ENCODE measurements at places on chromosomes 11 and 22.

DNA sequence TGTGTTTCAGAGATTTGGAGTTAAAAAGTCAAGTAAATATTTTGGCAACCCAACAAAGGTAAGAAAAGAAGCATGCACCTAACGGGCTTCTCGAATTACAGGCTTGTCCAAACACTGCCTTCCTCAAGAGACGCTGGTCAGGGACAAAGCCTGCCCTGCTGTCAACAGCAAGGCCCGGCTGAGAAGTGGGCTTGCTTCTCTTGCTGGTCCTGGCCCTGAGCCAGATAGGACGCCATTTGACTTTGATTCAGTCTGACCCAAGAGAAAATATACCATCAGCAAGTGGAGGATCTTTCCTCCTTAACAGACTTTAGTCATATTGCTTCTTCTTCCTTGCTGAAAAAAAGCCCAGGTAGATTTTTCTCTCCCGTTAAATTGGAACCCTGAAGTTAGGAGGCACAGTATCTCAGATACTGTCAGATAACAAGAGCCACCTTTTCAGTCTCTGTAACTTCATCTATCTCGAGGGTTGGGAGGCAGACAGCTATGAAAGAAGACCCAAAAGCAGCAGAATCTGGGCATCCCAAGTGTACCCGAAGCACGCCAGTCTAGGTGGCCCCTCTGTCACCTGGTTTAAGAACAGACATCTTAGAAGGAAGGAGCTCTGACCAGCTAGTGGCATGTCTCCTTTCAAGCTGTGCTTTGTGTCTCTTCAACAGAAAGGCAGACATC is 57.5 kb downstream of the C22orf31 start:
- no peak for DNase-seq

- DNase-seq: no peak
Observed at GRCh38 chr22:48872271-48873190, 955.1 kb downstream of the BRD1 start.

- DNase-seq: no peak
Observed at GRCh38 chr11:133657054-133657453, 124.8 kb upstream of the OPCML start.

DNA sequence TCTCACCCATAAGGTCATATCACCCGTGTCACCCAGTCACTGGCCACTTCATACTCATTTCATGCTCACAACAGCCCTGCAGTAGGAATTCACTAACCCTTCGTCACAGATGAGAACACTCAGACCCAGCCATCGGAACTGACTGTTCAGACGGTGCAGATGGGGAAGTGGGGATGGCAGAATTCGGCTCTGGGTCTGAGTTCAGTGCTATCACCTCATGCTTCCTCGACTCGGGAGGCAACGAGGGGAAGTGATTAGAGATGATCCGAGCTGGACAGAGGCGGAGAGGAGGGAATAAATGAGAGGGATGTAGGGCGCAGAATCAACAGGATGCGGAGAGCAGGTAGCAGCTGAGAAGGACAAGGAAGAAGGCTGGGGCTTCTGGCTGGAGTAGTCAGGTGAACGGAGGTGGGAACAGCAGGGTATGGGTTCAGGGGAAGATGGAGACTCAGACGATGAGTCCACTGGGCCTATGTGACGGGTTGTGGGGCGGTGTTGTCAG is 4.7 kb downstream of the B3GNT6 start:
- DNase-seq: no peak

GRCh38 chr11:69300120-69301060 is 6.4 kb downstream of the MYEOV start:
- no peak for DNase-seq

- no peak for DNase-seq
Observed at GRCh38 chr11:45900916-45901617, 6.0 kb downstream of the FREY1 start.

DNA sequence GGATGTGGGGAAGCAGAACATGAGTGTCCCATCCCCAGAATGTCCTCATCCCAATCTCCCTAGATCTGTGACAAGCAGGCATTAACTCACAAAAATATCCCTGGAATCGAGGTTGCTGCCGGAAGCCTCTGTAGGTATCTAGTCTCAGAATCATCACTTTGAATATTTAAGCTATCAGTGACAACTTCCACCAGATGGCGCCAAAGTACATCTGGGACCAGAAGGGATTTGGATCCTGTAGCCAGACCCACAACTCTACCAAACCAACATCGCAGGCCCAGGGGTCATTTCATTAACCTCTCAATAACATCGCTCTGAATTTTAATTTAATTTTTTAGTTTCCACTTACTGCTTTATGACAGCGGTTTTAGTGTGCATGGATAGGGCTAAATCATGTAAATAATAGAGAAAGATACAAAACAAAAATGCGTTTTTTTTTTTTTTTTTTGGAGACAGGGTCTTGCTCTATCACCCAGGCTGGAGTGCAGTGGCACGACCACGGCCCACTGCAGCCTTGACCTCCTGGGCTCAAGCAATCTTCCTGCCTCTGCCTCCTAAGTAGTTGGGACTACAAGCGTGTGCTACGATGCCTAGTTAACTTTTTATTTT is 1.1 kb upstream of the EXT2 start:
- DNase-seq: no peak

DNA sequence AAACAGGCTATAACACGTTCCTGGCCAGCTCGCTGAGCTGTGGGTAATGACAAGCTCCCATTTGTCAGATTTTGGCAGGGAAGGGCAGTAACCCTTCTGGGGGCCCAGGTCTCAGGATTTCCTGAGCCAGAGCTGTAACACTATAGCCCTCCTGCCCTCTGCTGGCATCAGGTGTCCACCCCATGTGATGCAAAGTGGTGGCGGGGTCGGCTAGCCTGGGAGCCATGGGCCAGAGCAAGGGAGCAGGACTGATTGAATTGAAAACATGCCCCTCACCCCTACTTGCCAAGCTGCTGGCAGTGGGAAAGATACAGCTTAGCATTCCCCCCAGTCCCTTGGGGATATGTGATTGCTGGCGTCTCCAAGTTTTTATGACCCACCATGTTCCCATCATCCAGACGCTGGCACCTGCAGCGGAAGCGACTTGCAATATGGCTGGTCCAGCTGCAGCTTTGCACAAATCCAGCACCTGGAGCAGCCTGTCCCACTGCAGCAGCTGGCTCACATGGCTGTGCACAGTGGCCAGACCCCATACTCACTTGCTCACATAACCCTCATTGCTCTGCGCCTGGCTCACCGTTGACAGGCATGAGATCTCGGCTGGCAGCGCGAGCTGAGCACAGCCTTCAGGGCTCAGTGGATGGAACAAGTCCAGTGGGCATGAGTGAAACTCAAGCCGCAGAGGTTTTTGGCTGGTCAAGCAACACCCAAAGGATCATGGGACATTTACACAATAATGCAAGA is 1147.8 kb downstream of the JRKL start:
- no peak for DNase-seq

- DNase-seq: no peak
Observed at GRCh38 chr11:118896921-118897591, 13.4 kb downstream of the CXCR5 start.

GRCh38 chr22:35649636-35650250 is 1.5 kb downstream of the APOL6 start:
- DNase-seq: no peak

- DNase-seq: no peak
Observed at GRCh38 chr11:77801477-77801876, 19.0 kb downstream of the RSF1 start.

DNA sequence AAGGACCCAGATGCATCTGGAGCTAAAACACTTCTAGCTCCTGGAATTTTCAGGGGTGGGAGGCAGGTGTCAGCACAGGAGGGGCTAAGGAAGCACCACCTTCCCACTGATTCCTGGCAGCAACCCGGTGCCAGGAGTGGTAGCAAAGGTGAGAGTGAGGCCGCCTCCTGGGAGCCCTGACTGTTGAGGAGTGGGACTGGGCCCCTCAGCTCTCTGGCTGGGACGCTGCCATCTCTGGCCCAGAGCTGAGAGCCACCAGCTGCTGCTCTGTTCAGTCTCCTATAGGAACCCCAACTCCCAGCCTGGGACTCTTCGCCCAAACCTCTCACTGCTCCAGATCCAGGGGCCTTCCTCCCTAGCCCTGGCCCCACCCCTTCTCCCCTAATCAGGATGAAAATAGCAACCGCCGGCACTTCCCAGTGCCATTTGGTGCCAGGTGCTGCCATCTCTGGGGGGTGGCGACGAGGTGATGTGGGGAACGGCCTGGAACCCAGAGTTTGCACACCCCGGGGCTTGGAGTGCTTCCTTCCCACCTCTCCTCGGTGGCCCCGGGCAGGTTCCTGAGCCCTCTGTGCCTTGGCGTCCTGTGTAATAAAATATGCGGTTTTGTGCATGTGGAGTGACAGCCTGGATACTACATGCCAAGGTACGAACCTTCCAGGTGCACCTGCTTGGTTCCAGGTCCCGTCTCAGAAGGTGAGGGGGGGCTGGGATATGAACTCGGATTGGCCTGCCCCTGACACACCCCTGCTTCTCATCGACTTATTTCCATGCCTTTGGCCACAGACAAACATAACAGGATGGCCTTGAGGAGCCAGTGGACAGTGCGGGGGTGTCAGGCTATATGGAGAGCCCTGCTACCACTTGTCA is 35.7 kb upstream of the CELSR1 start:
- DNase-seq: no peak

- peak; percentile 93 for DNase-seq
Observed at GRCh38 chr11:62855571-62856332, 16.4 kb upstream of the WDR74 start.

GRCh38 chr22:39117585-39118191 is 20.6 kb downstream of the APOBEC3H start:
- DNase-seq: no peak

DNA sequence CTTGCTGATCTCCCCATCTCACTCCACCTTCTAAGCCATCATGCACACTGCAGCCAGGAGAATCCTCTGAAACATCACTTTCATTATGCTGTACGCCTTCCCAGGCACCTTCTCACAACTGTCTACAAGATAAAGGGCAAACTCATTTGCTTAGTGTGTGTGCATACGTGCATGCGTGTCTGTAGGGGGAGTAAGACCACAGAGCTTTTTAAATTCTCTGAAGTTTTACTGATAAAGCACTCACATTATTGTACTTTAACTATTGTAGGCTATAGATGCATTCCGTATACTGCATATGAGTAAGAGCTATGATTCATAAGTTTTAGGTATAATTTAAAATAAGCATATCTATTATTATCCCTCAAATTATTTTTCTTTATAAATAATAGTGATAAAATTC is 15.3 kb upstream of the ANKK1 start:
- no peak for DNase-seq

- DNase-seq: no peak
Observed at GRCh38 chr22:42889304-42889703, 32.2 kb upstream of the ARFGAP3 start.

- no peak for DNase-seq
Observed at GRCh38 chr11:31825838-31826484, 14.8 kb upstream of the PAX6 start.

- no peak for DNase-seq
Observed at GRCh38 chr11:19587979-19588378, 124.7 kb upstream of the NAV2 start.

GRCh38 chr22:27299181-27300085 is 502.1 kb downstream of the MN1 start:
- no peak for DNase-seq

GRCh38 chr11:792873-793272 is 3.0 kb upstream of the CEND1 start:
- no peak for DNase-seq

DNA sequence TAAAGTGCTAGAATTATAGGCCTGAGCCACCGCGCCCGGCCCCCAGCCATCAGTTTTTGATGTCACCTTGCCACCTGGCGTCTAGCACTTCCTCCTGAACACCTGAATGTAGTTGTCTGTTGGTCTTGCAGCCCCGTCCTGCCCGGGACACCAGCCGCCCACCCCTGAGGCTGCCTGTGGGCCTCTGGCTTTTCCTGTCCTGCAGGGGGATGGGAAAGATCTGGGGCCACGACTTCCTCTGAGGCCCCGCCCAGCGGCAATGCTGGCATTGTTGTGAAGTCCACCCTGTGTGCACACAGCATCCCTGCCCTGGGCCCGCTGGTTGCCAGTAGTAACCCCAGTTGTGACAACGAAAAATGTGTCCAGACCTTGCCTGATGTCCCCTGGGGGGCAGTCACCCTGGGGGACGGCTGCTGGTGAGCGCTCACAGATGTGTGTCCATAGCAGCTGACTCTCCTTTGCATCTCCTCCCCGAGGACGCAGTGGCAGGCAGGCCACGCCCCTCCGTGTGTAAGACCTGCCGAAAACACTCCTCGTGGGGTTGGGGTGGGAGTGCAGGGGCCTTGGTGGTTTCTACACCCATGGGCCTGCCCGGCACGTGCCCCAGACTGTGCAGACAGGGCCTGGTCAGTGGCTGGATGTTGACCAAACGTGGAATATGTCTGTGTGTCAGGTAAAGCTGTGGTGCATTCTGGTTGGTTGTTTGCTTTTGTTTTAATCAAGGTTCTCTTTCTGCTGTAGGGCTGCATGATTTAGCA is 6.8 kb downstream of the SELENOO start:
- DNase-seq: no peak

- DNase-seq: no peak
Observed at GRCh38 chr22:29044657-29045176, 16.9 kb downstream of the C22orf31 start.

- no peak for DNase-seq
Observed at GRCh38 chr11:106212081-106212480, 134.6 kb downstream of the AASDHPPT start.

DNA sequence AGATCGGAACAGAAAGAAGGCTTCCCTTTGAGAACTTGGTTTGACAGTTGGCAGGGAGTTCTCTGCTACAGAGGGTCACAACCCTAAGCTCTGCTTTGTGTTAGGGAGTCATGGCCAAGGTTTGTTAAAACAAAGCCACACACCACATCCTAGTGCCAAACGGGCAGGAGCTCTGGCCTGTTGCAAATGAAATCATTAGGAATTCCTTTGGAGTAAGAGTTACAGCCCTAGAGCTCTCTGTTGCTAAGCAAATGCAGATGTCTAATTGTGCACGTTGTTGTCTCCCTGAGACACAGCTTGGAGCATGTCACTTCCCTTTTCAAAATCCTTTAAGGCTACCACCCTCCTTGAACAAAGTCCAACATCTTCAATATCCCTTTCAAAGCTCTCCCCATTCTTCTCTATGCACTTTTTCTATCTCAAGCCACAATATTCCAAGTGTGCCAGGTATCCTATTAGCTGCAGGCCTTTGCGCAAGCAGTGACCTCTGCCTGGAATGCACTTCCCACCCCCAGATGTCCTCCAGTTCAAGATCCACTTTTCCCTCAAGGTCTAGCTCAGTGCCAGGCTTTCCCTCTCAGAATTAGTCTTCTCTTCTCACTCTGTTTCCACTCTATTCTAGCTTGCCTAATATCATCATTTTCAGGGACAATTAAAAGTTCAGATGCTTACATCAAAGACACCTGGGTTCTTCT is 253.7 kb upstream of the POU2AF2 start:
- no peak for DNase-seq

GRCh38 chr11:6402561-6402981 is 12.3 kb downstream of the SMPD1 start:
- no peak for DNase-seq
